Anterior cingulate cortex (tissue), 58 donors: ENCODE measurements at places on chromosomes 5 and 9.

DNA sequence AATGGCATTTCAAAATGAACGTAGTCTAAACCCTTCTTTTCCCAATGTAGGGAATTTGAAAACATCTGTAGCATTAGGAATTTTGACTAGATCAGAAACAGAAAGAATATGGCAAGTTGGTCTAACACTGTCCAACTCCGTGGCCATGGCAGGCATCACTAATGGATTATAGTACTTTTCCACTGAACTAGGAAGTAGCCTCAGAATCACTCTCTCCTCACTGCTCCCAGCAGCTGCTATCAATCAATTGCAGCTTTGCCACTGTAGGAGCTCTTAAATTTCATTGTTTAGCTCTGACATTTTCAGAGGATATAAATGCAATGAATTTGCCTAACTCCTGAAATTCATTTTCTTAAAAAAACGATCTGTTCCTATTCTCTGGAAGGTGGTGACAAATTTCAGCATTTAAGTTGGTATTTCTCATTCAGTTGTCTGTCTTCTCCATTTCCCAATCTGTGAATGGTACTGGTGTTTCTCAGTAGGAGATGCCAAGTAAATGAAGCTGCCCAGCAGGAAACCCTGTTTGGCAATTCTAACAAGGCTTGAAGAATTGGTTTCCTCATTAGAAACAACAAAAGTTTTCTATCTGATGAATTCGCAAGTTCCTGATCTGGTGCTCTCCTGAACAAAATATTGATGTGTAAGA is 64.7 kb downstream of the TLR4 start:
- DNase-seq: no peak

DNA sequence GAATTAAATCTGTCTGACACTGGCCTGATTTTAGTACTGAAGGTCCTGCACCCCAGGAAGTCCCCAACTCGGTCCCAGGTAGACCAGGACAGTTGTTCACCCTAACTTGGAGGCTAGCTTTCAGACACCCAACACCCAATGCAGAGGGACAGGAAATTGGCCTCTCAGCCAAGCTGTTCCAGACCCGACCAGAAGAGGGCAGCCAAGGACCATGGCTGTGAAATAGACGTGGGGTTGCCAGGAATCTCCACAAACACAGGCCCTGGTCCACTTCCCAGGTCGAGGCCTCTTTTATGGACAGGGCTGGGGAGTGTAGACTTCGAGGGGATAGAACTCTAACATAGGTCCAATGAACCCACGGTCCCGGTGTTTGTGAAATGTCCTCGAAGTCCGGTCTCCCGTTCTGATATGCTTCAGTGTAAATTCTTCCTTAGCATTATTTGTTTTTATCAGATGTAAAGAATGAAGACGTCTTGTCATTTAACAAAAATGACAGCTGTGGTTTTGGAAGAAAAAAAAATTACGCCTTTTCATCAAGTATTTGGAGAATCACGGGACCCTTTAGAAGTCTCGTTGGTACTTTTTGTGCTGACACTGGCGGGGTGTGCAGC is 260.3 kb upstream of the ADAMTS16 start:
- peak; percentile 62 for DNase-seq

- no peak for DNase-seq
Measured at GRCh38 chr5:147417135-147417813, 92.6 kb downstream of the DPYSL3 start.

- no peak for DNase-seq
Measured at GRCh38 chr5:2685651-2686272, 65.7 kb downstream of the IRX2 start.

GRCh38 chr5:88236866-88237642 is 31.6 kb downstream of the TMEM161B start:
- DNase-seq: no peak

GRCh38 chr5:73160239-73160671 is 12.7 kb upstream of the TMEM174 start:
- no peak for DNase-seq

DNA sequence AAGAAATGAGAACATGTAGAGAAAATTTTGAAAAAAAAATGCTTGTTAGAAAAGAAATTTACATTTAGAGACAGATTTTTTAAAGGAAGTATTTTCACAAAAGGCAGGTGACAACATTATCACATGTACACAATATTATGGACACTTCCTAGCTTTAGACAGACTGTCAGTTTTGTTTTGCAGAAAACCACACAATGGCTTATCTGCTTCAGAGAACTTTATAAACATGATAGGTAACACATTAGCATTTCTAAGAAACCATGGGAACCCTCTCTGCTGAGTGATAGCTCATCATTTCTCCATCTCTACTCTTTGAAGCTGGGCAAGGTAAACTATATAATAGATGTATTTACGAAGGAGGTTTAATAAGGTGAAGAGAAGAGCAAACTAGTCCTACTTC is 25.6 kb downstream of the POU5F2 start:
- DNase-seq: no peak

GRCh38 chr9:2602704-2603116 is 18.9 kb upstream of the VLDLR start:
- no peak for DNase-seq

- DNase-seq: no peak
Measured at GRCh38 chr9:101337237-101337636, 47.6 kb downstream of the BAAT start.

DNA sequence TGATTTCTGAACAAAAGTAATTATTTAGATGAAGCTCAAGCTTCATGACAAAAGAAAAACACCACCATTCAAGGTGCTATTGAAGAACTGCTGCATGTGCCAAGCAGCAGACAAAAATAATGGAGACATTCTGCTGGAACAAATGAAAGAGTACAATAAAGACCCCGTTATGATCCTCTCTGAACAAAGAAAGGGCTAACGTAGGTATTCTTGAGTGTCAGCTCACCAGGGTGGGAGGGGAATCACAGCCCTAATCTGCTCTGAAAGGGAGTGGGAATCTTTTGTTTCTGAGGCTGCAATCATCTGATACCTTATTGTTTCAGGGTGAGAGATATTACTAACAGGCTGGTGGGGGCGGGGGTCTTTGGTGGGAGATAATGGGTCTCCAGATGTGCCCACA is 15.4 kb downstream of the CEMIP2 start:
- DNase-seq: no peak

DNA sequence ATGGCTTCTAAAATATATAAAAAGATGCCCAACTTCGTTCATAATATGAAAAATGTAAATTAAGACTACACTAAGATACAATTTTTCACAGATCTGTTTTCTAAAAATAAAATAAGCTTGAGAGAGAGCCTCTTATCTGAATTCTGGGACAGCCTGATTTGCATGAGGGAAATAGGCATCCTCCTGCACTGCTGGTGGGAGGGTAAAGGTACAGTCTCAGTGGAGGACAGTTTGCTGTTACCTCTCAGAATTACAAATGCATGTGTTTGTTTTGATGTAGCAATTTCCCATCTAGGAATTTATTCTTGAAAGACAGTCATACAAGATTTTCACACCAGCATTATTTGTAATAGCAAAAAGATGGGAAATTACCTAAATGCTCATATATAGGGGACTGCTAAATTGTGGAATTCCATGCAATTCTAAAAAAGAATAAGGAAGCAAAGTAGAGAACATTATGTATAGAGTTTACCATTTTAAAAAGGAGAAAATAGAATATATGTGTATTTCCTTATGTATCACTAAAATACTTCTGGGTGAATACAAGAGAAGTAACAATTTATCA is 75.7 kb downstream of the ZSWIM6 start:
- no peak for DNase-seq

GRCh38 chr9:113572076-113572861 is 108.7 kb downstream of the RGS3 start:
- no peak for DNase-seq

DNA sequence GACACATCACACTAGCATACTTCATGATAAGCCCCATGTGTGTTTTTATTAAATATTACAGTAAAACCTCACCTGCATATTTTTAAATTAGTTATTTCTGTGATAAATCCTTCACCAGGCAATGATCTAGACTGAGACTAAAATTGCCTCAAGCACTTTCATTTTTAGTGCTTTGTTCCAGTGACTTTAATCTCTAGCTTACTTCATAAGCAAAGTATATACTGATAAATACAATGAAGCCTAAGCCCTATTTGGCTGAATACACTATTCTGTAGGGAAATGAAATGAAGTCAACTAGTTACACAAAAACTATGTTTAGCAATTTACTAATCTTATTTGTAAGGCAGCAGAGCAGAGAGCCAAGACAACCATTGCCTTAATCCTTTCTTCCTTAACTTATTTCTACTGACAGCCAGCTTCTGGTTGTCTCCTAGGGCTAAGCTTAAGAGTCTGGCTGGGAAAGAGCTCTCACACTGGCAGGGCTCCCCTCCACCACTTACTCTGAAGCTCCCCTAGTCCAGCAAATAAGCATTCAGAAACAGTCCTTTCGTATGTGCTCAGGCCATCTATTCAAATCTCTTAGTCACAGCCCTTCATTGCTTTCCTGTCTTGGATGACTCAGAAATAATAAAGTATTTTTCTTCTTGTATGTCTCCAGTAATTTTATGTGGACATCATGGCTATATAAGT is 31.4 kb upstream of the MTAP start:
- no peak for DNase-seq

GRCh38 chr5:432928-433791 is 9.8 kb upstream of the EXOC3 start:
- no peak for DNase-seq

DNA sequence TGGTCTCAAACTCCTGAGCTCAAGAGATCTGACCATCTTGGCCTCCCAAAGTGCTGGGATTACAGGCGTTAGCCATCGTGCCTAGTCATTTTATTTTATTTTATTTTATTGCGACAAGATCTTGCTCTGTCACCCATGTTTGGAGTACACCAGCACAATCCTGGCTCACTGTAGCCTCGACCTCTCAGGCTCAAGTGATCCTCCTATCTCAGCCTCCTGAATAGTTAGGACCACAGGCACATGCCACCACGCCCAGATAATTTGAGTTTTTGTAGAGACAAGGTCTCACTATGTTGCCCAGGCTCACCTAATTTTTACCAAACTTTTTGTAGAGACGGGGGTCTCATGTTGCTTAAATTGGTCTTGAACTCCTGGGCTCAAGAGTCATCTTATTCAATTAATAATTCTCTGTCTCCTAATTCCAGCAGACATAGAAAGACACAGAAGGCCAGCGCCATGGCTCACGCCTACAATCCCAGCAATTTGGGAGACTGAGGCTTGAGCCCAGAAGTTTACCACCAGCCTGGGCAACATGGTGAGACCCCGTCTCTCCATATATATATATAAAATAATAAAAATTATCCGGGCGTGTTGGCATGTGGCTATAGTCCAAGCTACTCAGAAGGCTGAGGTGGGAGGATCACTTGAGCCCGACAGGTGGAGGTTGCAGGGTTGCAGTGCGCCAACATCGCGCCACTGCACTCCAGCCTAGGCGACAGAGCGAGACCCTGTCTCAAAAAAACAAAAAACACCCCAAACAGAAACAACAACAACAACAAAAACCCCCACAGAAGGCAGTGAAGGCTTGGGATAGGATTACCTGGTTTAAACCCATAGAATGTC is 1.0 kb upstream of the UBAP1 start:
- DNase-seq: no peak

GRCh38 chr9:14661421-14662059 is 31.7 kb downstream of the ZDHHC21 start:
- DNase-seq: no peak

GRCh38 chr5:74452856-74453255 is 187.7 kb downstream of the ENC1 start:
- DNase-seq: no peak
